ENCODE measurements at places on chromosomes 7 and 10.

GRCh38 chr10:108586424-108586823, 1336.9 kb downstream of the XPNPEP1 start:
- DNase-seq: no peak

DNA sequence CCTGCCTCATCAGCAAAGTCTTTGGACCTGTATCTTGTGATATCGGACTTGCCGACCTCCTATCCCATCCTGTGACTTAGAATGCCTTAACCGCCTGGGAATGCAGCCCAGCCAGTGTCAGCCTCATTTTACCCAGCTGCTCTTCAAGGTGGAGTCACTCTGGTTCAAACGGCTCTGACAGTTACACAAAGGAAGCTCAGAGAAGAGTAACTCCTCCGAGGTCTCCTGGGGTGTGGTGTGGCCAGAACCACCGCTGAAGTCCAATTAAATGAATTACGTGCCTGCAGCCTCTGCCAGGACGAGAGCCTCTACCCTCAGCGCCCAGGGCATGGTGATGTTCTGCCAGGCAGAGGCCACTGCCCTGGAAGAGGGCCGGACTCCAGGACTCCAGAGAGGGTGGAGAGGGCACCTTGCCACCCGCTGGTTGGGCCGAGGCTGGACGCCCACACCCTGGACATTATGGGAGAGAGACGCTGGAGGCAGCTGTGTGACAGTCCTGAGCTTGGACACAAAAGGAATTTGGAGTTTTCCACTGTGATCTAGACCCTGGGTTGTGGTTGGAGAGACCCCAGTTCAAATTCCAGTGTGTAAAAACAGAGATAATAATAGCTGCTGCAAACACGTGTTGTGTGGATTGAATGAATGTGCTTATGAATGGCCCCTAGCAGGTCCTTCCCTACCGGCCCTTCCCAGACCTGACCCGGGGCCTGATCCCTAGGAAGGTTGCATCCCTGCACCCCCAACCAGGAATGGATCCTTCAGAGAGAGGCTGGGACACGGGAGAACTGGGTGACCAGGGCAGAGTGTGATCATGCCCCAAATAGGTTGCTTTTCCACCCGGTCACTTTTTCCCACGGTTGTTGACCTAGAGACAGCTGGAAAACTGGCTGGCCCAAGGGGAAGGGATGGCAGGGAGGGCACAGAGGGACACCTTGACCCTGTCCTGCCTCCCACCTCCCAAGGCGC, 37.8 kb upstream of the FZD9 start:
- DNase-seq: peak; percentile 6

- no peak for DNase-seq
Measured at GRCh38 chr10:44327461-44327860, 57.4 kb downstream of the CXCL12 start.

DNA sequence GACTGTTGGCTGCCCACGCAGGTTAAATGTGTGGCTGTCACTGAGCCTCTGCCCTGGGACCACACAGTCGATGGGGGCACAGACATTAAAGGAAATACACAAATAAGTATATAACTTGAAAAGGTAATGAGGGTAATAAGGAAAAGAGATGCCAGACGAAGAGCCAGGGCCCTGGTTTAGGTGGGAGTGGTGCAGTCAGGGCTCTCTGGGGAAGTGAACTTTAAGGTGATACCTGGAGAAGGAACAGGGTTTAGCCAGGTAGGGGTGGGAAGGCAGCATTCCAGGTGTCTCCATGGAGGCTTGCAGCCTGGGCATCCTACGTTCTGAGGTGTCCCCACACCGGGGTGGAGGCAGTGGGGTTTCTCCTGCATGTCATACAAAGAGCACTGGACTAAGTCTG, 50.4 kb downstream of the UNC5B start:
- no peak for DNase-seq

DNA sequence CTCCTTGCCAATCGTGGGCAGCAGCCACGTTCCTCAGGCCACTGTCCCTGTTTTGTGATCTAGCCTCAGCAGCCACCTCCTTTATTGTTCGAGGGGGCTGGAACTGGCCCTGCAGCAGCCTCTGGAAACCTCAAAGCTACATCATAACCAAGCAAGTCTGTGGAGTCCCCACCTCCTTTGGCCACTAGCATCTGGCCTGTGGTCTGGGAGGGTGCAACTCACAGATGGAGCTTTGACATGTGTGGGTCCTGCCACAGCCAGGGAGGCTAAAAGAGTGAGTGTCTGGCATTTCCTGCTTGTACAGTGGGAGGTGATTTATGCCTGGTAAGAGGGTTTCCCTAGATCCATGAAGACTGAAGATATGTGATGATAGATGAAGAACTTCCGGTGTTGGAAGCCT, 32.3 kb upstream of the NUB1 start:
- no peak for DNase-seq

DNA sequence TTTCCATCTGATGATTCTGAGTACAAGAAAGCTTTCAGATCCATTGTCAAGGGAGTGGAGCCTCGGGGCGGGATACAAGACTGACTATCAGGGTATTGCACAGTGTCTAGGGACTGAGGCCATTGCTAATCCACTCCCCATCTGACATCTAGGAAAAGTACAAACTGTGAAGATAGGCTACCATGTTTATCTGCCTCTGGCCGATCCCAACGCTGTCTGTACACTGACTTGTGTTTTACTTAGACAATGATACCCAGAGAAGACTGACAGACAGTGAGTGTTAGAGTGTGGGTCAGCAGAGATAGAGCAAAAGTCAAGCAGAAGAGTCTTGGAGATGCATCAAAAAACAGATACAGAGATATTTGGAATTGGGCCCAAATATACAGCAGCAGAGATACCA, 3.1 kb upstream of the SLC13A4 start:
- no peak for DNase-seq

DNA sequence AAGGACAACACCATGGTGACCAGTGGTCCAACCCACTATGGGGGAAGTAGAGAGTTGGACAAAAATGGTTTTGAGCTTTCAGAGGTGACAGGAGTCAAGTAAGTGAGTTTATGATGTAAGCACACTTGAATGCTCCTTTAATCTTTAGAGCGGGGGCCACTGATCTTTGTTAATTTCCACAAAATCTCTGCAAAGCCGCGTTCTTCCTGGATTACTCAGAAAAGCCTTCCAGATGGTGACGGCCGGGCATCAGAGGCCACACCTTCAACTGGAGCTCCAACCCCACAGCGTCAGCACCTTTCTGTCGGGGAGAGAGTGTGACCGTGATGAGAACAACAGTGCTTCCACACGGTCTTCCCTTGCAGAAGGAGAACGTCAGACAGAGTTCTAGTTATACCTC, 35.2 kb upstream of the KLF6 start:
- DNase-seq: no peak

GRCh38 chr7:132386201-132386681, 190.0 kb downstream of the PLXNA4 start:
- DNase-seq: peak; percentile 19

GRCh38 chr10:119518936-119519335, 23.6 kb downstream of the RGS10 start:
- DNase-seq: no peak

DNA sequence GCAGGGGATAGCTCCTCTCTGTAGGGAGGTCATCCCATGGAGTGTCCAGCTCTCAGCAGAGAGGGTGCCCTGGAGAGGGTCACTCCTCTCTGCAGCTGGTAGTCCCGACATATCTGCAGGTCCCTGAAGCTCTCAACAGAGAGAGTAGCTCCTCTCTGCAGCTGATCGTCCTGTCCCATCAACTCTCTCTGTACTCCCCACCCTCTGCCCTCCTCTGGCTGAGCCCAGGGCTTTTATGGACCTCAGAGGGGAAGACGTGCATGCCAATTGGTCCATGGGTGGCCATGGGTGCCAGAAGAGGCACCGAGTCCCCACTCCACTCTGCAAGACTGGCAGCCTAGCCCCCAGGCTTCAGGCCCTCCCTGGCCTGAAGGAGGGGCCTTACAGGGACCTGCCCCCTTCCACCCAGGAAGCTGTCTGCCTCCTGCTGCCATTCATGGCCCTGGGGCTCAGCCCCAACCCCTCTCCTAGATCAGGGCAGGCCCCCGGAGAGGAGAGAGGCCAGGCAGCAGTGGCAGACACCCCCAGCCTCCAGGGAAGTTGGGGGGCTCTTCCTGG, 9.0 kb upstream of the BLVRA start:
- DNase-seq: no peak

DNA sequence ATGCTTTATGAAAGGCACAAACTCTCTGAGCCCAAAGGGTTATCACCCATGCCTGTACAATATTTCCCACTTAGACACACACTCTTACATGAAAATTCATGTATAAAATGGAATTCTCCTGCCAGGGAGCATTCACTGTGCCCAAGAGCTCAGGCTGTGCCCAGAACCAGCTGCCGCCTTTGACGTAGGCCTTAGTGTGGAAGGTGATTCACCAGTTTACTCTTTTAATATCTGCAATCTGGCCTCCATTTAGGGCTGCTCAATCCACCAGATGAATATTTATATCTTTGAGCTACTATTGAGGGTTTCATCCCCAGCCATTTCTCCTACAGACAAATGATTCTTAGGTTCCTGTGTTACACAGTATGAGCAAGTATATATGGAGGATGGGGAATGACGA, 849.7 kb downstream of the CNTNAP2 start:
- no peak for DNase-seq

GRCh38 chr10:11208908-11209829, 191.5 kb downstream of the CELF2 start:
- no peak for DNase-seq
